NCI-H1694 (cell line): ENCODE measurements at places on chromosomes 5 and 9.

- peak; percentile 43 for DNase-seq
These were observed 36.2 kb downstream of the FBXL17 start for GRCh38 chr5:108345541-108346171.

DNA sequence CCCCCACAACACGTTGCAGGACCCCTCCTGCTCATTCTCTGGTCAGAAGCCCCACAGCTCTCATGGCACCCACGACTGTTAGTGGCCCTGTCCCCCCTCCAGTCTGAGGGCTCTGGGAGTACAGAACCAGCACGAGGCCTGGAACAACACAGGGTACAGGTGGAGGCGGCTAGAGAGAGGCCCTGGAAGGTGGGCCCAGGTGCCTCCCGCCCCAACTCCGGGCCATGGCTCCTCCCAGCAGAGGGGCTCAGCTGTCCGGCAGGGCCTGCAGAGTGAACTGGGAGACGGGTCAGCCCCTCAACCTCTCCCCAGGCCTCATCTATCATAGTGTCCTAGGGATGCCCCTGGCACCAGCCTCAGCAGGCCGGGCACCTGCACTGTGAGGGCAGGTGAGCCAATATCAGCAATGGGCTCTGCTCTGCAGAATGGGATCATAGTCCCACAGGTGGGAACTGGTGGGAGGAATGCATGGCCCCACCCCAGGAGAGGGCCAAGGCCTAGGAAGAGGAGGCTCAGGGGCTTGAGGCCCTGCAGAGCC, 58.6 kb downstream of the BARX1 start:
- no peak for DNase-seq

DNA sequence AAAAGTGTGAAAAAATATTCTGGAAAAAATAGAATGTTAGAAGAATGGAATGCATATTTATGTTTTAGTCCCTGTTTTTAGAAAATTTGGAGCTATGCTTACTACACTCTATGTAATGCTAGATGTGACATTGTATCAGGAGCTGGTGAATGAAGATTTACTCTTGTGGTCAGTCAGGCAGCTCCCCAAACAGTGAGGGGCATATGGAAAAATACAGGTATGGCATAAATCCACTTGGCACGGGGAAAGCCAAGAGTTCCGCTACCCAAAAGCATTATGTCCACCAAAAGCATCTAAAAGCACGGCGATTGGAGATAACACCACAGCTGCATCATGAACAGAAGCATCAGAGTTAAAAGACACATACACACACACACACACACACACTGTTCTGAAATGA, 220.2 kb upstream of the KLF9 start:
- DNase-seq, result no peak

DNA sequence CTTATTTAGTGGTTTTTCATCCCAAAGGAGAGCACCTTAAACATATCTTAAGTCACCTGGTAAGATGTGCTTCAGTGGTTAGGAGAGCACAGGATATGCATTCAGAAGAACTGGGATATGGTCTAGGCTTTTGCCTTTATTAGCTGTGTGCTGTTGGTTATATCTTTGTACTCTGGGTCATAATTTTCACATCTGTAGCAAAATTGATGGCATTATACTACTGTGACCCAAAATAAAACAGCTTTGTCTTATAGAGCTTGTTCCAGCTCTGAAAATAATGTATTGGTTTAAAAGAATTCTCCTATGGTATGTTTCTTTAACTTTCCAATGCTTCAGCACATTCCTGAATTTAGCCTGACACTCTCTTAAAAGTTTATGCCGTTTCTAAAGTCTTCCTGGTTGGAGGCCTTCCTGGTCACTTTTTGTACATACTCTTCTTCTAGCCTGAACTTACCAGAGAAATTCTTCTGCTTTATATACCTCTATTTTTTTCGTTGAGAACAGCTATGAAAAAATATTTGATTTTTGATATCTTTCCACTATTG, 337.1 kb upstream of the MPDZ start:
- DNase-seq, result no peak

DNA sequence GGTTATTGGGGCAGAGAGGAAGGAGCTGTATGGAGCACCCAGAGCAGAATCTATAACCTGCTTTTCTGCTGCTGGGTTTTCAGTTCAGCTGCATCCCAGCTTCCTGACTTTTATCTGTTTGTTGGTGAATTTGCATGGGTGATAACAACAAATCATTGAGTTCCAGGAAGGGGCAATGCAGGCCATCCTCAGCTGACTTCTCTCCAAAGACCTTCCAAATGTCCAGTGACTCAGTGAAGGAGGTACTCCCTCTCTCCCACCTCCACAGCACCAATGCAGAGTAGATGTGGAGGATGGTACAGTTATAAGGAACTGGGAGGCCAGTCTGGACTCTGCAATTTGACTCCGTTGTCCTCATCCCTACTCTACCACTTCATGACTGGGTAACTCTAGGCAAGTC, 1.6 kb upstream of the TXN start:
- no peak for DNase-seq

- DNase-seq, result no peak
These were observed 9.8 kb upstream of the PRRX2 start for GRCh38 chr9:129655696-129656095.

GRCh38 chr9:19385786-19386501, 5.9 kb upstream of the RPS6 start:
- DNase-seq, result no peak

DNA sequence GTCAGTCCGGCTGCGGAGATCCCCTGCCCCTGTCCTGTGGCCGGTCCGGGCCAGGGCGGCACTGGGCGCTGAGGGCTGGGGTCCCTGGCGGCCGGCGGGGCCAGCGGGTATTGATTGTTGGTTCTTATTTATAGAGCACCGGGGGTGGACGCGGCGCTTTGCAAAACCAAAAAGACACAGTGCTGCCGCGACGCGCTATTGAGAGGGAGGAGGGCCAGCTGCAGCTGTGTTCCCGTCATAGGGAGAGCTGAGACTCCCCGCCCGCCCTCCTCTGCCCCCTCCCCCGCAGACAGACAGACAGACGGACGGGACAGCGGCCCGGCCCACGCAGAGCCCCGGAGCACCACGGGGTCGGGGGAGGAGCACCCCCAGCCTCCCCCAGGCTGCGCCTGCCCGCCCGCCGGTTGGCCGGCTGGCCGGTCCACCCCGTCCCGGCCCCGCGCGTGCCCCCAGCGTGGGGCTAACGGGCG, 2.5 kb downstream of the LRRC26 start:
- DNase-seq, result no peak

- DNase-seq, result no peak
These were observed 88.7 kb downstream of the SYK start for GRCh38 chr9:90890146-90890810.

GRCh38 chr9:35470894-35471293, 19.0 kb upstream of the RUSC2 start:
- no peak for DNase-seq

DNA sequence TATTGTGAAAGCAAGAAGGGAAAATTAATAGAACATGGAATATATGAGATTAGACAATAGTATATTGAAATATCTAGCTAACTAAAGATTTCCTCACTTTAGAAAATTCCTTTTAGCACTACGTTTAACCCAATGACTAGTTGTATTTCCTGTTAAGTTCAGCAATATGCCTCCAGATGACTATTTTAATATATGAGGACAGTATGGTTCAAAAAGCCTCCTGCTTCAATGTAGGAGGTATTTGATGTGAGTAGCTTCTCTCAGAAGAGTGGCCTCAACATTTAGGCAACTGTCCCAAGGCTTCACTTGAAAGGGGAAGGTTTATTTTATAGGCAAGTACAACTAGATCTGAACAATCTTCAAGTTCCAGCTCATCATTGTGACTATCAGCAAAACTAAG, 2.0 kb upstream of the MEF2C start:
- DNase-seq, result no peak

DNA sequence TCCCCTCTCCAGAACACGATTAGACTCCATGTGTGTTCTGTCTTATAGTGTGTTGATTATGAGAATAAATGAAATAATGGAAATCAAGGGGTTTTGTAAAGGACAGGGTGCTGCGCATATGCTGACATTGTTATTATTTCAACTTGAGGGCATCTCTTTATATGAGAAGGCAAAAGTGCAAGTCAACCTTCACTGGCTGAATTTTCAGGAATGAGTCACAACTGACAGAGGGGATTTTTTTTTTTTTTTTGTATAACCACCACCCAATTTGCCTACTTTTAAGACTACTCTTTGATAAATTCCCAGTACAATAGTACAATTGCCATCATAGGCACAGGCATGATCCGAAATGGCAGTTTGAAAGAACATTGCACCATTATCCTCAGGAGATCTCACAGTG, 419.2 kb upstream of the NMUR2 start:
- DNase-seq, result no peak

DNA sequence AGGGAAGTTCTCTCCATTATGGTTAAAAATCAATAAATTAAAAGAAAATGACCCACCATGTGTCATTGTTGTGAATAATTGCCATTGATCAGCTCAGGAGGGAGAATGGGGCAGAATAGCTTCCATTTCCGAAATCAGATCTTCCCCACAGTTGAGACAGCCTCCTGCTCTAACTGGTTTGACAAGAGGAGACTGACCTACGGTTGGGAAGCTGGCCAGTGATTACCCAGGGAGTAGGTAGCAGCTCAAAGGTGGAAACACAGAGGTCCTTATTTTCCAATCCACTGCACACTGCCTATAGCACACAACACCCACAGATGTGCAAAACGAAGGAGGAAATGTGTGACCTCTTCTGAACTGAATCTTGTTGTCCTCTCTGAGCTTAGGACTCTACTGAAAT, 69.0 kb upstream of the DAPK1 start:
- DNase-seq, result no peak

DNA sequence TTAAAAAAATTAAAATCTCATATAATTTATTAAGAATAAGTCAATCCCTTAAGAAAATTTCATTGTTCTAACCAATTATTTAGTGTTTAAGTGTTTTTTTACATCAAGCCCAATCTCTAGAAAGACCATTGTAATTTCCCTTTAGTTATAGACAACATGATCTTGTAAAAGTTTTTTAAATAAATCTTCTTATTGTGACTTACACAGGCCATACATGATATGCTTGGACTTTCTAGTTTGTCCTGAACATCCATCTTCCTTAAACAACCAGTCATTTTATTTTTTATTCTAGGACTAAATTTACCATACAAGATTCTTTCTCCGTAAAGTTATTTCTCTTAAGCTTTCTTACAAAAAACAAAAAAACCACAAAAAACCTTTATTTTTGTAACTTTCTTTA, 126.5 kb upstream of the MAST4 start:
- no peak for DNase-seq
